Progenitor cell of endocrine pancreas (in vitro differentiated cells): ENCODE measurements at places on chromosomes 6 and 20.

- no peak for DNase-seq
These were observed 20.2 kb downstream of the HLA-DPA1 start for GRCh38 chr6:33053230-33053629.

DNA sequence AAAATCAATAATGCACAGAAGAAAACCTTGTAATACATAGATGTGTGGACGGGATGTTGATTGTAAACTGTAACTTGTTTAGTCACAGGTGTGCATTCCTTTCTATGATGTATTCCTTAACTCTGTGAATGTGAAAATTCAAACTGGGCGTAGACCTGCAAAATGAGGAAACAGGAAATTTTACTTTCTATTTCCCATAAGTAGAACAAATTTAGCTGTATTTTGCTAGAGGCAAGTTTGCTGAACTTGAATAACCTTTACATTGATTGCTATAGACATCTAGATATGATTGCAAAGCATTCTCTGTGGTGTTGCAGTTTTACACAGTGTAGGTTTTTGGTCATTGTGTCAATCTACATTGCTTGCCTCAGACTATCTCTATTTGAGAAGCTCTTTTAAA is 368.4 kb upstream of the MAN1A1 start:
- DNase-seq, result no peak

DNA sequence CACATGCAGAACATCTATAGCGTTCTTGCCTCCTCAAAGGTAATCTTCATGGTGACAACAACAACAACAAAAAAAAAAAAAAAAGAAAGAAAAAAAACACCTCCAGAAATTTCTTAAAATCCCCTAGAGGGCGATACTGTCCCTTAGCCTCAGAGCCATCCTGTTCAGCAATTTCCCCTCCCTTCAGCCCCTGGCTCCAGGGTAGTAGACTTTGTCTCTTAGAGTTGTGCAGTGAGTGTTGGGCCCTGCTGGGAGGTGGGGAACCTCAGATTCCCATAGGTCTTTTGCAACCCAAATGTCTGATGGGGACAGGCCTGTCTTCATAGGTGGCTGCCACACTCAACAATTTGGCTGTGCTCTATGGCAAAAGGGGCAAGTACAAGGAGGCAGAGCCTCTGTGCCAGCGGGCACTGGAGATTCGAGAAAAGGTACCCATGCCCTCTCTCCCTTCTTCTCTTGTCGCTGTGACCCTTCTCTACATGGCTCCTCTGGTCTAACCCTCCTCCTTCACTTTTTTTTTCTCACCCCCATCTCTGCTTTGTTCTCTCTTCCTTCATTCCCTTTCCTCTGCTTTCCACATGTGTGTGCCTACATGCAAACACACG is 6.0 kb upstream of the PTK7 start:
- no peak for DNase-seq

DNA sequence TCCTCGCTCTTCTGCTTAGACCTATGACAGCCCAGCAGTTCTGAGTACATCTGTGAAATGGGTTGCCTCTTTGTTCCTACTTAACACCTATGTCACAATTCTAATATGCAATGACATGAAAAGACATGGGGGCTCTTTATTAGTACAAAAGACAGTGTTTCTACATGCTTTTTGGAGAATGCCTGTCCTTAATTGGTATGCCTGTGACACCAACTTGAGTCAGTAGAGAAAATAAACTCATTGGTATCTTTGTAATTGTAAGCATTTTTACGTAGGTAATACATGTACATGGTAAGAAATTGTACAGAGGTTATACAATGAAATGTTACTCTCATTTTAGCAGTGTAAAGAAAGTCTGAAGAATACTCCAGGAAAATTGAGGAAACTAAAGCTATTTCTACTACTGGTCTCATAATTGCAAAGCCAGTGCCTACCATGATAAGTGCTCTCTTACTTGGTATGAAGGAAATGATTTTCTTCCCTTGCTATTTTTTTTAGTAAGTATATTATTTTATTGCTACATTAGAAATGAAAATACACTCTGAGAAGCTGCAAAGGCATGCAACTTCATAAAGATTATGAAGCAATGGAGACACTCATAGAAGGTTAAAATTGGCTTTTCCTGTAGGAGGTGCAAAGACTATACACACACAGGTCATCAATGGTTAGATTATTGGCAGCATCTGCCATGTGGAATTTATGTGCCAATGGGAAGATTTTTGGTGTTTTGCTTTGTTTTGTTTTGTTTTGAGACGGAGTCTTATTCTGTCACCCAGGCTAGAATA is 4.9 kb upstream of the EEF1A1 start:
- DNase-seq, result no peak

DNA sequence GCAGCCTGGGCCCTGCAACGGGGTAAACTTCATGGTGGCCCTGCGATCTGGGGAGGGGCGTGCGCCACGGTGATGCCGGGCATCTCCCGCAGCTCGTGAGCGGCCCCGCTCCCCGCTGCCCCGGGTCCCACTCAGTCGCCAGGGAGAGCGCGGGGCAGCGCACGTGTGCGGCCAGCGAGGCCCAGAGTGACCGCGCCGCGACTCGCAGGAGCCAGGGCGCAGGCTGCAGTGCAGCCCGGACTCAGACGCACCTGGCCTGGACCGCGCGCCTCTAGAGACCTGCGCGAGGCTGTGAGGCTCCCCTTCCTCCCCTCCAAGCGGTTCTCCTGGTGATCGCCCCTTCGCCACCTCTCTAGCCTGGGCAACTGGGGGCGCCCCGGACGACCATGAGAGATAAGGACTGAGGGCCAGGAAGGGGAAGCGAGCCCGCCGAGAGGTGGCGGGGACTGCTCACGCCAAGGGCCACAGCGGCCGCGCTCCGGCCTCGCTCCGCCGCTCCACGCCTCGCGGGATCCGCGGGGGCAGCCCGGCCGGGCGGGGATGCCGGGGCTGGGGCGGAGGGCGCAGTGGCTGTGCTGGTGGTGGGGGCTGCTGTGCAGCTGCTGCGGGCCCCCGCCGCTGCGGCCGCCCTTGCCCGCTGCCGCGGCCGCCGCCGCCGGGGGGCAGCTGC is 652 bp downstream of the BMP6 start:
- DNase-seq, result peak; percentile 17

DNA sequence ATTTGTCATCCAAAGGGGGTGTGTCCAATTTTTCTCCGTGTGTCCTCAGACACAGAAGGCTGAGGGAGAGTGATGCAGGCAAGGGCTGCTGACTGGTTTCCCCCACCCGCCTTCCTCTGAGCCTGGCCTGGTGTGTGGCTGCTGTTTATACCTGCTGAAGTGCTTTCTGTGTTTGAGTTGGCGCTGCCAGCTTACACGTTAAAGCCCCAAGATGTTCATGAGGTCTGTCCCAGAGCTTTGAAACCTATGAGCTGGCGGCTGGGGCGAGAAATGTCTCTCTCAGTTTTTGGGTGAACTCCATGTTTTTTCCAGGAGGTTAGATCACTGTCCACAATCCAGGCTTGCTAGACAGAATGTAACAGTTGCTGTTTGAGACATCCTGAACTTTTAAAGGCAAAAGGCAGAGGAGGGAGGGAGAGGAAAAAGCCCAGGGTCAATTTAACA is 69.0 kb upstream of the CCN2 start:
- no peak for DNase-seq

GRCh38 chr6:157527471-157527907 is 146.5 kb downstream of the ZDHHC14 start:
- no peak for DNase-seq

- DNase-seq, result no peak
These were observed 156.8 kb upstream of the PLCB4 start for GRCh38 chr20:8912096-8912495.

- no peak for DNase-seq
These were observed 166.2 kb downstream of the EPM2A start for GRCh38 chr6:145569140-145569539.

DNA sequence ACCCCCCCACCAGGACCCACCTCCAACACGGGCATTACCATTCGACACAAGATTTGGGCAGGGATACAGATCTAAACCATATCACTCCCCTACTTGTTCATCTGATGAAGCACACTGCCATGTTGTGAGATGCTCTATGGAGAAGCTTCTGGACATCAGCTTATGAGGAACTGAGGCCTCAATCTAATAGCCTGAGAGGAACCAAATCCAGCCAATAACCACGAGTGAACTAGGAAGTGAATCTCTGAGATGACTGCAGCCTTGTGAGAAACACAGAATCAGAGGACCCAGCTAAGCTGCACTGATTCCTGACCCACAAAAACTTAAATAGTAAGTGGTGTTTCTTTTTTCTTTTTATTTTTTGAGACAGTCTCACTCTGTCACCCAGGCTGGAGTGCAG is 21.6 kb upstream of the ZBTB2 start:
- no peak for DNase-seq

DNA sequence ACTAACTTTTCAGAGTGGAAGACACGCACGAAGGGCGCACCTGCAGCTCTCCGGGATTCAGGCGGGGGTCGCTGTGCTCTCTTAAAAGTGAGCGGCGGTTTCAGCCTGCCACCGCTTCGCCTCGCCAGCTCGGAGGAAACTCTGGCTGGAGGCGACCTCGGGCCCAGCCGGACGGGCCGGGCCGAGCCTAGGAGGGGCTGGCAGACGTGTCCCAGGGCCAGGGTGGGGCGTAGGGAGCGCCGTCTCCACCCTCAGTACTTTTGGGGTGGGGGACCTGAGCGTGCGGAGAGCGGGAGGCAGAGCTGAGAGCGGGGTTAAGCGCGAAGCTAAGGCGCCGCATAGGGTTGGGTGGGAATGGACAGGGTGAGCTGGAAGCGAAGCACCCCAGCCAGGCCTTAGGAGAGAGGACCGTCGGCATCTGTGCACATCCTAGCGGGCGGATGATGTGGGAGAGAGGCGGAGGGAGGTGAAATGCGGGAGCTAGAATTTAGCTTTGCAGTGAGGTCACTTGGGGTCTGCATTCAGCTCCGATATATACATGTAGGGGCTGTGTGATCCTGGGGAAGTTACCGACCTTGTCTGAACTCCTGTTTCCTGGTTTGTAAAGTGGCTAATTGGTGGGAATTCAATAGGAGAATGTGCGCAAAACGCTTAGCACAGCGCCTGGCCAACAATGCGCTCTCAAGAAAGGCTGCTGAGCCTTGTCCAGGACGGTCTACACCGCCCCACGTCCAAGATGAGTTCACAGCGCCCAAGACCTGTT is 6.5 kb upstream of the TFAP2A start:
- peak; percentile 17 for DNase-seq

DNA sequence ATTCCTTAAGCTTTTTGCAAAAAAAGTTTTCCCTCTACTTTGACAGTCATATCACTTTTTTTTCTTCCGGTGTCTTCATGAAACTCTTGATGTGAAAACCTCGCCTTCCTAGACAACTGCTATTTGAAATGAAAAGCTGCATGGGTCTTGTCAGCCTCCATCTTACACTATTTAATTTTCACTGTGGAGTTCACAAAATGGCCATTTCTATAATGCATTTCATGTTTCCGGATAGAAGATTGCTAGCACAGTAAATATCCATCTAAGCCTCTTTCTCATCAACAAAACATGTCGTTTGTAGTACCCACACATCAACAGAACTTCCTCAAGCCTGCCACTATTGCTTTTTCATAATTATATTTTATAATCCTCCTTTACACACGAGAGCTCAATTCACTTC is 204.9 kb upstream of the ID4 start:
- DNase-seq, result no peak

DNA sequence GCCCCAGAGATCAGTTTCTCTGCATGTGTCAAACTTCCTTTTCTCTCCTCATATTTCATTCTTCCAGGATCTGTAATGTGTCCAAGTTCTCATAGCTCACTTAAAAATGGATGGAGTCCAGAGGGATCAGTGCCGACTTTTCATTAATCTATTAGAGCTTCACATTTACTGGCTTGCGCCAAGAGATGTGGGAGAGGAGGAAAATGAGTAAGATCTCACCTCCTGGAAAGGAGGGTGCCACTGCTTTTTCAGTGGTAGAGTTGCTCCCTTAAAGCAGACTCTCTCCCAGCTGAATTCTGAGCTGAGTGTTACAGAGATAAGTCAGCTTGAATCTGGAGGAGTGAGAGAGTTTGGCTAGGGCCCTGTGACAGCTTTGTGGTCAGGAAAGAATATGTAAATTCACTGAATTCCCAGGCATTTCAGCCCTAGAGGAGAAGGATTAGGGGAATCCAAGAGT is 175.9 kb downstream of the SOX4 start:
- no peak for DNase-seq
